ENCODE measurements at places on chromosomes 5 and 9. TPM values are rescaled to one million over a fixed set of nuclear protein-coding genes. Genes with fewer than 3 reads are reported as not detected.

DNA sequence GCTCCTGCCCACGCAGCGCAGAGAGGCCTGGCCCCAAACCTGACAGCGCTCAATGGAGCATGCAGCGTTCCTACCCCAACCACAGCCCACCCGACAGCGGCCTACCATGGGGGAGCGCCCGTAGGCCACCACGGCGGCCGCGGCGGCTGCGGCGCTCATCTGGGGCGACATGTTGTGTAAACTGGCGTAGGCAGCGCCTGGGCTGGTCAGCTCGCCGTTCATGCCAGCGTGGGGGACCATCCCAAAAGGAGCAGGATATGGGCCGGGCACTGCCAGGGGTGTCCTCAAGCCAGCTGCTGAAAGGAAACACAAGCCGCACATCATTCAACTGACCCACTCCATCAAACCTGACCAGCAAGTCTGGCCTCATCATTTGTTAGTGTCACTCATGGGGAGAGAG is 77.7 kb downstream of the TLE1 start:
- no peak for ATAC-seq

DNA sequence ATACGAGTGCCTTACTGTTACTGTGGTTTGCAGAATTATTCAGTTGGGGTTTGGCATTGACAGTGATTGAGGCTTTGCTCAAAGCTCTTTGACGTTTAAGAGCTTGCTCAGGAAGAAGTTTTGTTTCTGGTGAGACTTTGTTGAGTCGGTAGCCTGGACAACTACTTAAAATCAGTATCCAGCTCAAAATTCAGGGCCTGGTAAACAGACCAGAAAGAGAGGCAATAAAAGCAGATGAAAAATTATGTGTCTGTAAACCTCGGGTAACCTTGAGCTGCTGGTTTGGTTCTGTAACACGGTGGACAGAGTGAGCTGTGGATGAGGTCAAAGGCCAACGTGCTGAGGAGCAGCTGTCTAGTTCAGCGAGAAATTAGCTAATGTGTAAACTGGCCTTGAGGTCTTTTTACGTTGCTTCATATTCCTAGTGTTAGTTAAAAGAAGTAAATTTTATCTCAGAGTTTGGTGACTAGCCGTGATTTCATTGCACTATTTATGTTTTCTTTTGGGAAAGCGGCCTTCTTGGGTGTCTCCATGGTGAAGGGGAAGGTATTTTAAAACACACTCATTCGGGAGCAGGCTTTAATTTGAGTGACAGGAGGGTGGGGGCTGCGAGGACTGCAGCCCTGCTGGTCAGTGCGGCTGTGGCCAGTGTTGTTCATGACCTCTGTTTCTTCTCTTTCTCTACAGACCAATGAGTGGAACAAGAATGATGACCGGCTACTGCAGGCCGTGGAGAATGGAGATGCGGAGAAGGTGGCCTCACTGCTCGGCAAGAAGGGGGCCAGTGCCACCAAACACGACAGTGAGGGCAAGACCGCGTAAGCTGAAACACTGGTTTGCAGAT is 82.0 kb upstream of the TTC23L start:
- ATAC-seq = no peak

DNA sequence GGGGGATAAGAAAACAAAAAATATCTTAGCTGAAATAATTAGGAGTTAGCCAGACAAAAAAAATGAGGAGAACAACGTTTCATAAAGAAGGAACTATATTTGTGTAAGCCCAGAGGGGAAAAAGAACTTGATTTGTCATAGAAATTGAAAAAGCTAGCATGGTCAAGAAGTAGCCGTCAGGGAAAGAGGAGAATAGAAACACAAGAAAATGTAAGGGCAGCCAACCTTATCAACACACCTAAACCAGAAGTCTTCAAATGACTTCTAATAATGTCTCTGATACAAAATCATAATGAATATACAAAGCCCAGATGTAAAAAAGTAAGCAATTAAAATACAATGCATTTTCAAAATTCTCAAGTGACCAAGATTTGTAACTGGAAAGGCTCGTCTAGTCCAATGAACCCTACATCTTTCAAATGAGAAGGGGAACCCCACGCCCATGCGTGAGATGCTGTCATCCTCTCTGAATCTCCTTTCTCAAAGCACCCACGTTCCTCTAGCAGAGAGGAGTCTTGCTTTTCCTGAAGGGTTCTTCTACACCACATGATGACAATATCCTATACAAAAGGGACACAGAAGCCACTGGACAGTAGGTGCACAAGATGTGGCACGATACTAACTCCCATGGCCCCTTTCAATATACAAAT is 103.7 kb downstream of the ARL15 start:
- ATAC-seq = no peak

GRCh38 chr5:136014049-136015002 is 14.5 kb upstream of the TGFBI start:
- no peak for ATAC-seq

DNA sequence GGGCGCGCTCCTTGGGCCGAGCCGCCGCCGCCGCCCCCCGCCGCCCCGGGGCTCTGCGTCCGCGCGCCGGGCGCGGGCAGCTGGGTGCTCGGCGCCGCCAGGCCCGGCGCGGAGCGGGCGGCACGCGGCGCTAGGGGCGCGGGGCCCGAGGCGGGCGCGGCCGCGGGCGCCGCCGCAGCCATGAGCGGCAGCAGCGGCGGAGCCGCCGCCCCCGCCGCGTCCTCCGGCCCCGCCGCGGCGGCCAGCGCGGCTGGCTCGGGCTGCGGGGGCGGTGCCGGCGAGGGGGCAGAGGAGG is 351 bp downstream of the TRIO start:
- ATAC-seq = no peak

GRCh38 chr5:73392775-73393174 is 55.8 kb downstream of the FOXD1 start:
- no peak for ATAC-seq

The INSL6 gene
- total RNA-seq = not detected

The KIF20A gene
- total RNA-seq = 21.2 TPM
